Breast epithelium (tissue), 4 donors: ENCODE measurements at places on chromosomes 7 and 10. TPM values are rescaled to one million over a fixed set of nuclear protein-coding genes. Genes with fewer than 3 reads are reported as not detected.

OR2A7 gene
- 59.0 TPM for total RNA-seq

DLG5 gene
- total RNA-seq = 43.0 TPM

SFXN4 gene
- total RNA-seq = 25.2 TPM

GRM3 gene
- total RNA-seq = not detected

ENKUR gene
- total RNA-seq = not detected

ZNF25 gene
- 16.0 TPM for total RNA-seq

CPA5 gene
- total RNA-seq = not detected

CREM gene
- total RNA-seq = 30.6 TPM

DNA sequence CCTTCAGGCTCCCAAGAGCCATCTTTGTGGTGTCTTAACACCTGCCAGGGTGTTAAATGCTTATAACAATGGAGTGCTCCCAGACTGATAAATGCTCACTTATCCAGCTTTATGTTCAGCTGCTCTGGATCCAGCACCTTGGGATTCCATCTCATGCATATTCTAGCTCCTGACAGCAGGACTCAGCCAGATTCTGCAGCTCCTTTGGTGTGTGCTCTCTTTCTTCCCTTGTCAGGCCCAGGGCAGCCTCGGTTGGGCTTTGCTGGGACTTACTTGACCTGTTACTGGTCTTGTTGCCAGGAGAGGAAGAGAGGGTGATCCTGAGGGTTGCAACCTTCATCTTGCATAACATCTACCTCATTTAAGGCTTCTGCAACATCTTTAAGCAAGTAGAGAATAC is 59.4 kb upstream of the CCNY start:
- no peak for DNase-seq

DNA sequence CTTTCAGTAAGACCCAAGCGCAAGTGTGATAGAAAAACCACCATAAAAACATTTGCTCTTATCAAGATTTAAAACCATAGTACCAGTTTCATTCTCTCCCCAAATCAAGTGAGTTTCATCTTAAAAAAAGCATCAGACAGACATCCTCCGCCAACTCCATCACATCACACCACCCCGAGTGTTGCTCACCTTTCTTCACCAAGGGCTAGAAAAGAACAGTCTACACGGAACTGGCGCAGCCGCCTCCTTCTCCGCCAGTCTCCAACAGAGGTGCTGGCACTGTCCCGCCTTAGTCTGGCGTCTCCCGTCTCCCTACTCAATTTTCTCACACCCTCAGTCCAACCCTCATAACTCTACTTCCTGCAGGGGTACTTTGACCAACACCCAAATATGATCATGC is 46.9 kb upstream of the WIPI2 start:
- DNase-seq = no peak

DNA sequence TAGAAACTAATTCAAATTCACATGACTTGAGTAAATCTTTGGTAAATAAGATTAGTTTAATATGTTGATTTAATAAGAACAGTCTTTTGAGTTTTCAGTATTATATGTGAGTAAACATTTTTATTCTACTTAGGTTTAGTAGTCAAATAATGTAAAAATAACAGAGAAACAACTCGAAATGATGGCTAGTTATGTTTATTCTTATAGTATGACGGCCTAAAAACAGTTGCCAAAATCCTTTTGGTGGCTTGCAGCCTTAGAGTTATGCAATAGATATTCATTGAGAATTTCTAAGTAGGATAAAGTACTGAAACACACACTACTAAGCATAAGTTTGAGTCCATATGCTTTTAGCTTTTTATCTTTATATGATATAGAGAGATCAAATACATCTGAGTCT is 184.8 kb downstream of the GNAI1 start:
- no peak for DNase-seq

- DNase-seq = no peak
These were observed 181.3 kb upstream of the FZD1 start for GRCh38 chr7:91082852-91083495.

GRCh38 chr7:133448012-133448411 is 195.1 kb downstream of the EXOC4 start:
- DNase-seq = no peak

DNA sequence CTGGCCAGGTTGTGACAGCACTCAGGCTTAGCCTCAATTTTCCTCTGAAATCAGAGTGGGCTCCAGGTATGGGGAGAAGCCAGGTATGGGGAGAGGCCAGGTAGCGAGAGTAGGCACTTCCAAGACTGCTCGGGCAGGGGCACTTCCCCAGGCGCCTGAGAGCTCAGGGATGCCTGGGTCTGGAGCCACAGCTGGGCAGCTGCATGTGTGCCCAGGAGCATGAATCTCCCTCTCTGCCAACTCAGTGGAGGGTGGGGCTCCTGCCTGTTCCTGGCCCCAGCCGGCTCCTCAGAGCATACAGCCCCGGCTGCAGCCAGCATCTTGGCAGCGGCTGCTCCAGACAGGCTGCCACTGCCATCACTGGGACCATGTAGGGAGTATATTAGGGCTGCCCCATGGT is 313.9 kb downstream of the AUTS2 start:
- DNase-seq = no peak

- no peak for DNase-seq
These were observed 63.0 kb upstream of the SP4 start for GRCh38 chr7:21364801-21365271.

GRCh38 chr7:100360135-100360854 is 2.4 kb downstream of the PILRB start:
- DNase-seq = no peak

GRCh38 chr10:121675344-121675743 is 77.1 kb upstream of the FGFR2 start:
- DNase-seq = no peak

- DNase-seq = no peak
These were observed 52.1 kb downstream of the FOXL3 start for GRCh38 chr7:341841-342638.

DNA sequence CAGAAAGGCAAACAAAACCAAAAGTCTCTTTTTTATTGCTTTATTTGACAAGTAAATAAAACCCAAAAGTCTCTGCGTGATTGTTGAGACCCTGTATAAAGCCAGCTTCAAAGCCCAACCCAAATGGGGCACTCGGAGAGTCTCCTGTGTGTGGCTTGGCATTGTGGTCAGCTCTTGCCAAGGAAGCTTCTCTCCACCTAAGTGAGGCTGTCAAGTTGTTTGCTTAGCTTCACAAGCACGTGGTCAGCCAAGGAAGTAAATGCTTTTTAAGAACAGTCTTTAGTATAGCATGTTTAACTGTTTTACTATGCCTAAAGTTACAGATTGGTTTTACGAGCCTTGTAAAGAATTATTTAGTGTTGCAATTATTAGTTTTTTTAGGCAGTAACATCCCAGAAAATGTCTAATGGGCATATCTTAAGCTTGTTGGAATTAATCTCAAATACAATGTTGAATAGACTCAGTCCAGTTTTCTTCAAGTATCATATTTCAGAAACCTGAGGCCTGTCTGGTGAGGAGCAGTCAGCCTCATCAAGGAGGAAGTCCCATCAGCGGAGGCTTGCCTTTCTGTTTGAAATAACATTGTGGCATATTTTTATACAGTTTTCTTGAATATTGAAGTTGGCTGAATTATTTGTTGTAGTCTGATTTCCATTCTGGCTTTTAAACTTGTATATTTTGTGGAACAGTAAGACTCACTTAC is 144.3 kb downstream of the ANKRD30A start:
- no peak for DNase-seq

DNA sequence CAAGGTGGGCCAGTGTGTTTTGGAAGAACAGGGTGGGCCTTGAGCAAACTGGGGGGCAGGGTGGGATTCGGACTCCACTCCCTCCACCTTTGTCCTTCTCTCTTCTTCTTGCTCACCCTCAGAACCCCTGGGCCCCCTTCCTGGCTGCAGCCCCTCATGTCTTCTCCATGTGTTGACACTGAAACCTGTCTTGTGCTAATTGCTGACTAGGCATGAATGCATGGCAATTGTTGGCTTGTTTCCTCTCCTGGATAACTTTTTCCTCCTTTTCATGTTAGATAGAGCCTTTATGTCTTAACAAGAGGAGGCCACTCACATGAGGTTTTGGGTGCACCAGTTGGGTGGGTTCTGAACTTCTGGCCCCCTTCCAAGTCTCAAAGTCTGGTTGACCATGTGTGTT is 181.6 kb upstream of the MKI67 start:
- no peak for DNase-seq

- DNase-seq = no peak
These were observed 5.2 kb downstream of the NAMPT start for GRCh38 chr7:106279425-106280197.
